CD14-positive monocyte (primary cell): ENCODE measurements at places on chromosomes 4 and X.

GRCh38 chr4:173211222-173211621 lies 42.6 kb downstream of the GALNT7 start:
- DNase-seq, result no peak

DNA sequence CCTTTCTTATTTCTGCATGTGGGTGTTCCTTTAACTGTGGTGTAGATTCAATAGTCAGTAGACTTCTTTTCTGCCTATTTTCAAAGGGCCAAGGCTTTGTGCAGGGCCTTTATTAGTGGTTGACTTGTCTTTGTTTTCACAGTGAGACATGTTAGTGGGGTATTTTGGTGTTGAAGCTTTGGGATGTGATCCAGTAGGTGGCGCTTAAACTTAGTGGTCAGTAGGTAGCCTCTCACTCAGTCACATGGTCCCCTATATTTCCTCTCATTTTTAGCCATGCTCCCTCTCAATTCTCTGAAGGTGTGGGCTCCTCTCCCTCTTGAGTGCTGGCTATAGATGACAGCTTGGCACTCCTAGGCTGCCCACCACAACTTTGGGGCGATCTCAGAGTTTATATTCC lies 23.4 kb upstream of the SLC10A7 start:
- no peak for DNase-seq

DNA sequence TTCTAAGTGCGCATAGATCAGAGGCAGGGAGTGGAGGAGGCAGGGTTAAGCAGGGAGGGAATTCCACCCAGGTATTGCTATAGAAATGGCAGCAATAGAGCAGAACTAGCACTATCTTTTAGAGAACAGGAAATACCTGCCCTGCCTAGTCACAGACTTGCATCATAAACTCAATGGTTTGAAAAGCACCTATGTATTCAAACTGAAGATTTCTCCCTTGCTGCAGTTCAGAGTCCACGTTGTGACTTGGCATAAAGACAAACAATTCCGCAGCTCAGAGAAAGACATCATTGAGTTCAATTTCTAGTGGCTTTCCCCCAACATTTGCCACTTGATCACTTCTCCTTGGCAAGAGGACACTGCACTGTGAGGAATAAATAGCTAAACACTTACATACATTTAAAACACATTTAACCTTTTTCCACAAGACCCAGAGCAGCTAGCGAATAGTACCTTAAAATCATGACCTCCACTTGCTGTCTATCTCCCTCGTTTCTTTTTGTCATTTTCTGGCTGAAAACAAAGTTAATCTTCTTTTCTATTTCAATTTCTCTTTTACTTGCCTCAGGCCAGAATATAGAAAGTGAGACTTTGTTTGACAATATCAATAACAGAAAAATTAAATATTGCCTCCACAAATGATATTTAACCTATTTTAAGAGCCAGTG lies 42.4 kb downstream of the SLC7A11 start:
- no peak for DNase-seq

GRCh38 chr4:125789023-125789422 lies 474.3 kb downstream of the FAT4 start:
- DNase-seq, result no peak

DNA sequence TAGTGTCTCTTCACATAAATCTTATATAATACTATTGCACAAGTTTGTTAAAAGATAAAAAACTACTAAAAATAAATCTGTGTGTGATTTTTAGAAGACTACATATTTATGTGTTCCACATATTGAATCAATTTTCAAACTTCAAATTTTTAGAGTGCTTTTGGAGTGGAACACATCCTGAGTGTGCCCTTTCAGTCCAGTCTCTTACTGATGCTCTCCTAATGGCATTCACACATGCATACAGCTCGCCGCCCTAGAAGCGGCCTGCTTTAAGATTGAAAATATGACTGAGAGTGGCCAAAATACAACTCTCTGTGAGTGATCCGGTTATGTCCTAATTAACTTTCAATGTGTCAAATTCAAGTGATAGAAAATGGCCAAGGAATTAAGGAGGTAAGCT lies 628.8 kb downstream of the ANKRD50 start:
- DNase-seq, result no peak
